ENCODE measurements at places on chromosomes 1 and 21.

GRCh38 chr1:173744651-173745050 is 29.9 kb downstream of the KLHL20 start:
- no peak for DNase-seq

- DNase-seq = no peak
Measured at GRCh38 chr1:30511563-30511962, 211.8 kb downstream of the MATN1 start.

DNA sequence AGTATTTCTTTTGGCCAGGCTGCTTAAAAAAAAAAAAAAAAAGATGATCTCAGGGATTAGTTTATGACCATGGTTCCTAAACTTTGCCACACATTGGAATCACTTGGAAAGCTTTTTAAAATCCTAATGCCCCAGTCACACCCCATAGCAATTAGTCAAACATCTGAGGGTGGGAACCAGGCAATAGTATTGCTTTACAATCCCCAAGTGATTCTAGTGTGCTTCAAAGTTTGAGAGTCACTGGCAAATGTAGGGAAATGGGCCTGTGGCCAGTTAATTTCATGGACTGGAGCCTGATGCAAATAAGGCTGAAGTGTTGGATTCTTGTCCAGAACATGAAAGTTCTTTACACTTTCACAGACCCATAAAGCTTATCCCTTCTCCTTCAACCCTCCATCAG is 374.6 kb upstream of the ESRRG start:
- DNase-seq = no peak

- no peak for DNase-seq
Measured at GRCh38 chr1:19197845-19198244, 12.2 kb downstream of the UBR4 start.

DNA sequence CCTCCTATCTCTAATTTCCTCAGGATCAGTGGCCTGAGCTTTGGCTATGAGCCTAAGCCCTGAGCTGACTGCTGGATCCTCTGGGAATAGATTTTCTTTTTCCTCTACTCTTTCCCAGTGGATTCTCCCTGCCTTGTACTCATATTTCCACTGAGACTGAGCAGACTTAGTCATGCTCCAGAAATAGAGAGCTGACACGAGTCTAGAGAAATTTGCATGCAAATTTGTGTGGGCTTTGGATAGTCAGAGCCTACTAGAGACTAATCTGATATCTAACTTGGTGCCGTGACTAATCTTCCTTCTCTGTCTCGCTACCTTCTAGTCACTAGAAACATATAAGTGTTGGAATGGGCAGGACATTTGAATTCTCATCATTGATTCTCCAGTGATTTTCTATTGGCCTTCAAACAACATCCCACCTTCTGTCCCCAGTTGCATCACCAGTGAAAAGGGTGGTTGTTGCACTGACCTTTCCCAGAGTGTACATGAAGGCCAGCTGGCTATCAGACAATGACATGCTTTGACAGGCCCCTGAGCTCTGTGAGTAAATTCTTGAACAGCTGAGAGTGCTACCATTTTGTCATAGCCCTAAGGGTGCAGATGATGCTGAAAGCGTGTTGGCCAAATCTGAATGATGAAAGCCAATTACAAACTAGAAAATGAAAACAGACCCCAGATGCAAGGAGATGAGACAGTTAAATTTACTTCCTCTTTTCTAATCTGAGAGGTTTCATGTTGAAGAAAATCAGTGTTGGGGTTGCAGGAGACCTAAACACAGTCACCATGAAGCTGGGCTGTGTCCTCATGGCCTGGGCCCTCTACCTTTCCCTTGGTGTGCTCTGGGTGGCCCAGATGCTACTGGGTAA is at the start of gene FCRLA:
Gene FCRLA, plus strand, starts transcription at position 748 of the 866 bp plus-strand sequence. Its CDS starts 36 bp downstream, at position 784.
- peak; percentile 89 for DNase-seq

- DNase-seq = no peak
Measured at GRCh38 chr1:4726620-4727341, 72.4 kb downstream of the AJAP1 start.

GRCh38 chr1:200161801-200162200 is 134.3 kb downstream of the NR5A2 start:
- no peak for DNase-seq

DNA sequence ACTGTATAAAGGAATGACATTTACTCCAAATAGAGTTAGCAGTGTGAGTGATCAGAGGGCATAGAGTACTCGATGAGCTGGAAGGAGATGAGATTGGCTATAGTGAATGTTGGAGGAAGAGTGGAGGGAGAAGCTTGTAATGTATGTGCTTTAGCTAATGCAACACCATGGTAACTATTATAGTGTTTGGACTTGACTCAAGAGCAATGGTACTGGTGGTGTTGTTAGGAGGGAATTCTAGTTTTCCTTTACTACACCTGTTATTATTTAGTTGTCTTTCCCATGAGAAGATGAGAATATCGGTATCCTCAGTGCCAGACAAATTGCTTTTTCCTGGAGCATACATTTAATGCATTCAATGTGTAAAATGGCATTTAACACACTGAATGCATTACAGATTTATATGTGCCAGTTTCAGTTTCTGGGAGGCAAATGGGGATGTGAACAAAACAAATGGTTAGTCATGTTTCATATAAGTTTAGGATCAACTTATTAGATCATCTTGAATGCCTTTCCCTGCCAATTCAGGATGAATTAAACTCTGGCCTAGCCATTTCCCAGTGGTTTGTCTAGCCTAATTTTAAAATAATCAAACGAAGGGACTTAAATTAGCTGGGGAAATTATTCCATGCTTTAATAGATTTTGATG is 291.1 kb upstream of the ADAMTS5 start:
- DNase-seq = no peak

DNA sequence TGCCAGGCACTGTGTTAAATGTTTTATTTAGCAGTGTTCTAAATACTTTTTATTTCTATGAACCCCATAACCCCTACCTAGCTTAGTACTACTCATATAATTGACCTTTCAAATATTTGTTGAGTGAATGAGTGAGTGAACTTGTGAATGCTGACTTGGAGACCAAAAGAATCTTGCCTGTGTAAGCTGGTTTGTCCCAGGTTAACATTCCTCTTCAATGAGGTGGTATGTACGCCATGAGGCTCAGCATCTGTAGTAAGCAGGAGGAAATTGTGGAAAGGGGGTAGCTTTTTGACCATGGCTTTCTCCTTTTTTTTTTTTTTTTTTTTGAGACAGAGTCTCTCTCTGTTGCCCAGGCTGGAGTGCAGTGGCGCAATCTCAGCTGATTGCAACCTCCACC is 14.6 kb downstream of the MED18 start:
- DNase-seq = peak; percentile 76

GRCh38 chr1:184506481-184506880 is 119.7 kb downstream of the C1orf21 start:
- no peak for DNase-seq

DNA sequence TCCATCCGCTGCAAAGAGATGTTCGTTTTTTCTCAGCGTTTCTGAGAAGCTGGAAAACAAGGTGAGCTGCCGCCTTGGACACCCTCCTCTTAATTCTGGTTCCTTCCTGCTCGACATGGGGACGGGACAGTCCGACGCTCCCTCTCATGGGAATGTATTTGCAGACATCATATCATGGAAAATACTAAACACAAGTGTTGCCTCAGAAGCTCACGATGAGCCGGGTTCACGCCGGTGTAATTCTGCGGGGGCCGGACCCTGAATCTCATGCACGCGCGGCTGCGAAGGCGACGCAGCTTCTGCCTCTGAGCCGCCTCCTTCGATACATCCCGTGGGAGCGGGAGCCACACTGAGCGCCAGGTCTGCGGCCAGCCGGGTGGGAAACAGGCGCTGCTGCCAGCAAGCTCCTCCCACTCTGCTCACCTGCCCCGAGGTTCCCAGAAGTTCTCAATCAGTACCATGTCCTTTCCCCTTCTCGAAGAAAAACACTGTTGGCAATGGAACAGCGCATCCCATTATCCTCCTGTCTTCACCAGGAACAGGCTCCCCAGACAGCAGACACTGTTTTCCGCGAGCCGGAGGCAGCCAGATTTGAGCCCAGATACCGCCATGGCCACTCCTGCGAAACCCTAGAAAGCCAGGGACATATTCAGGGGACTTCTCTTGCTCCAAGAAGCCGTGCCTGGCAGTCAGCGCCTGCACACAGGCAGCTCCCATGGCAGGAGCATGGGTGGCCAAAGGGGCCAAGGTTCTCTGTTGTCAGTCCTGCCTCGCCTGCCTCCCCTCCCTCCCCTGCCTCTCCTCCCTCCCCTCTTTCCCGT is 98.0 kb downstream of the WDR4 start:
- DNase-seq = no peak

GRCh38 chr1:171654942-171655745 is 2.7 kb upstream of the MYOC start:
- DNase-seq = no peak

- DNase-seq = no peak
Measured at GRCh38 chr1:47686731-47687630, 249.1 kb downstream of the FOXD2 start.

- no peak for DNase-seq
Measured at GRCh38 chr1:119623193-119623515, 24.9 kb downstream of the ZNF697 start.

DNA sequence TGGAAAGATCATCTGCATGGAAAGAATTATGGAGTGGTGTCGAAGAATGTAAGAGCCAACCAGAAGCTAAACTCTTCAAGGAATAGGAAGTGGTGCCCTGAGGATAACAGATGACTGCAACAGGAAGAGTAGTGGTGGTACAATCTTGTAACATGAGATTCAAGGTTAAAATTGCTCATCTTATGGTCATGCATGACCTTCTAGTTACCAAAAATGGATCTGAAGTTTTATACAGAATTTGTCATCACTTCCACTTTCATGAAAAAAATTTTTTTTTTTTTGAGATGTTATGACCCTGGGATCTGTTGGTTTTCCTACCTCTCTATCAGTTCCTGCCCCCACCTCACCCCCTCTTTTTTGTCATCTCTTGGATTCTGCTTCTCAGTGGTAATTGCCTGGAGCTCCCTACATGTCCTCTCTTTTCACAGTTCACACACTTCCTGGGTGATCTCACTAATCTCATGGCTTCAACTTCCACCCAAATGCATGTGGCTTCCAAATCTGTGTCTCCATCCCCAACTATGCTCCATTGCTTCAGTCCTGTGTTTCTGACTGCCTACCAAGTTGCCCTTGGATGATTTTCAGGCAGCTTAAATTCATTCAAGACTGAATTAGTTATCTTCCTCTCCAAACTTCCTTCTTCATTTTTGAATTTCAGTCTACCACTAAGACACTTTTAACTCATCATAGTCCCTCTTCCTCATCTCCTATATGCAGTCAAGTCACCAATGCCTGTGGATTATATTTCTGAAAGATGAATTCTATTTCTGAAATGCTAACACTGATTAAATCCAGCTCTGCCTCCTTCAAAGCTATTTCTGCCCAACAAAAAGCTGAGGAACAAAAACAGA is 48.4 kb downstream of the SLAMF6 start:
- DNase-seq = no peak

DNA sequence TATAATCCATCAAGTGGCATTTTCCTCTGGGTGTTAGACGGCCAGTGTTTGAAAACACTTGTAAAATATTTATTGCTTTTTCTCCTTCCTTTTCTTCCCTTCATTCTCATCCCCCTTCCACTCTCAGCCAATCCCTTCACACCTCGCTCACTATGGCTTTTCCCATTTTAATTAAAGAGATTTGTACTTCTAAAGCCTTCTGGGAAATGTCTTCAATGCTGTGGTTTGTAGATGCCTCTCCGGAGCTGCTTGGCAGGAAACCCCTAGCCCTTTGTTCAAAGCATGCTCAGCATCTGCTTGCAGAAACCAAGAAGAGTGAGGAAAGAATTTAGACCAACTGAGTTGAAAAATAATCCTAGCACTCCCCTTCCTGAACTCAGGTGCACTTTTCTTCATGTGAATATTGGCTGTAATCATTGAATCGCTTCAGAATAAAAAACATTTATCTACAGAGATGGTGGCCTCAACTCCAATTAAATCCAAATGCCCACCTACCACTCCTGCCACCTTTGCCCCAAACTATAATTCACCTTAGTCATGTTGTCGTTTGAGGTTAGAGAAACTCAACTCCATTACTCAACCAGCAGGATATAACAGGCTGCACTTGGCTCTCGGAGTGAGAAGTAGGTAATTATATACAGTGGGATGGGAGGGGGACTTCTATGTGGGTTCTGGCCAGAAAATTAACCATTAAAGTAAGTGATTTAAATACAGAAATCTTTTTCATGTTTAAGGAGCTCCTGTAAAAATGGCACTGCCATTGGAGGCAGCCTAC is 659.4 kb upstream of the CAMK1G start:
- DNase-seq = no peak

GRCh38 chr1:85315789-85316188 is 39.4 kb upstream of the BCL10 start:
- no peak for DNase-seq

- DNase-seq = no peak
Measured at GRCh38 chr1:63645317-63645716, 52.1 kb downstream of the PGM1 start.

GRCh38 chr1:99429754-99430153 is 165.5 kb downstream of the PLPPR4 start:
- no peak for DNase-seq

DNA sequence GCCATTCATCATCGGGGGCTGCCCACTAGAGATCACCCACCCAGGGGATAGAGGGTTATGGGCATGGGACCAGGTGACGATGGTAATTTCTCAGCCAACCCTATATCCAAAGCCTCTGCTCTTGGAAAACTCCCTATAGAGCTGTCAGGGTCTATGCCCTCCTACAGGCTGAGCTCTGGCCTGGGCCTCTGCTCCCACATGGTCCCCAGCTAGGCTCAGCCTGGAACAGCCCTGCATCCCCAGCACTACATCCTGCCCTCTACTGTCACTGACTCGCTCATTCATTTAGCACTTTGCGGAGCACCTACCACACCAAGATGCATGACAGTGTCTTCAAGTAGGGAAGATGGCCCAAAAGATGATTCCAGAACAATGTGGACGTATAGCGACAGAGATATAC is 45.0 kb upstream of the EPS8L3 start:
- DNase-seq = no peak

- DNase-seq = no peak
Measured at GRCh38 chr21:44461005-44461404, 5.7 kb downstream of the LRRC3 start.

GRCh38 chr1:224503161-224504118 is 68.8 kb upstream of the WDR26 start:
- DNase-seq = no peak

DNA sequence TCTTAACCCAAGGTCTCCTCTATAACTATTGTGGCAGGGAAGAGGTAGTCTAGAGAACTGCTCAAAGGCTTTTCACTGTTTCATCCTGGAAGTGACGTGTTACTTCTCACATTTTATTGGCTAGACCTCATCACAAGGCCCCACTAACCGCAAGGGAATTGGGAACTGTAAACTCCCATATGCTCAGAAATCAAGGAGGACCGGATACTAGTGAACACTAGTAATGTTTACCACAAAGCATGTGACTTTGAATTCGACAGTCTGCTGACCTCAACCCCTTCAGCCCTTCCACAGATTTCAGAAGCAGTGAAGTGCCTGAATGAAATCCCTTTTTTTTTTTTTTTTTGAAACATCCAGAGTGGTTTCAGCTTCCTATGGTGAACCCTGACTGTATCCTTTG is 3.4 kb upstream of the EEIG2 start:
- DNase-seq = no peak

Data from non-pigmented ciliary epithelial cell (primary cell).